ENCODE measurements at places on chromosomes 7 and 10.
A peak's percentile ranks its signal among the peaks of the same experiment; 100 is the strongest.

DNA sequence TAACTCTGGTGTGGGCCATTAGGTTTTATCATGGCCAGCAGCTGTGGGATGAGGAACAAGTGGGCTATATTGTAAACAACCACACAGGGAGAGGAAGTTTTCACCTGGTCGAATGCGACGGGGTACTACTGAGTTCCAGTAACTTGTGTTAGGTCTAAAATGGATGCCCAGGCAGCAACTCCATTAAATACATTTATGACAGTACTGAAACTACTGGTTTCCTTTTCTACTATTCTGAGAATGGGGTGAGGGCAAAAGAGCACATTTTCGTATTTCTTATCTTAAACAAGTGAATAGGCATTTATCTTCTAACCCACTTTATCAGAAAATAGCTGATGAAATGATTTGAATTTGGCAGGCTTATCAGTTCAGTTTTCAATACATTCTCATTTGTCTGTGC is 109.7 kb downstream of the C1GALT1 start:
- DNase-seq, result no peak

DNA sequence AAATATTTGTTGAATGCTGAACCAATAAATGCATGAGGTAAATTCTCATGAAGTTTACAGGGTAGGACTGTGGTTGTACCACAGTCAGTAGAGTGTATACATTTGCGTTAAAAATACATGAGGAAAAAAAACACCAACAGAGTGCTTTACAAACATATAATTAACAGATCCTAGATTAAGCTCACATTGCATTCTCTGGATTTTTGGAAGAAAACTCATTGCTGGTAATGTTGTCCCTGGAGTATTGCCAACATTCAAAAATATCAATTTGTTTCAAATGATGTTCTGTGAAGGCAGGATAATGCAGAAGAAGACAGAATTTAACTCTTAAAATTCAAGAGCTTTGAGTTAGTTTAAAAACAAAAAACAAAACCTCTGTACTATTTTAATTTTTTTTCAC is 95.5 kb downstream of the MBL2 start:
- DNase-seq, result no peak

GRCh38 chr7:155670521-155670920 is 26.1 kb downstream of the RBM33 start:
- no peak for DNase-seq

DNA sequence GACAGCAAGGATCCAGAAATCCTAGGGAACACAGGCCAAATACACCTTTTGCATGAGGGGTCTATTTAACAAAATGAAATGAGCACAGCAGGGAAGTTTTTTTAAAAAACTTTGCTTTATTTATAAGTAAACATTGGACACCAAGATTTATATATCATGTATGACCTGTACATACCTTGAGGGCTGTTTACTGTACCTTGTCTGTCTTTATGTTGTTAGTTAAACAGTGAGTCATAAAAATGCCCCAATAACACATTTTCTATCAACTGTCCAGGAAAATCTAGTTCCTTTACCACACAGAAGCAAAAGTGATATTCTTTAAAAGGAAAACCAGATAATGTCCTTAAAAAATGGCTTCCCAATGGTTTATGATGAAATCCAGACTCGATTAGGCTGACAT is 45.1 kb upstream of the AGR3 start:
- no peak for DNase-seq

GRCh38 chr10:119750391-119751230 is 24.8 kb downstream of the INPP5F start:
- DNase-seq, result peak; percentile 83

DNA sequence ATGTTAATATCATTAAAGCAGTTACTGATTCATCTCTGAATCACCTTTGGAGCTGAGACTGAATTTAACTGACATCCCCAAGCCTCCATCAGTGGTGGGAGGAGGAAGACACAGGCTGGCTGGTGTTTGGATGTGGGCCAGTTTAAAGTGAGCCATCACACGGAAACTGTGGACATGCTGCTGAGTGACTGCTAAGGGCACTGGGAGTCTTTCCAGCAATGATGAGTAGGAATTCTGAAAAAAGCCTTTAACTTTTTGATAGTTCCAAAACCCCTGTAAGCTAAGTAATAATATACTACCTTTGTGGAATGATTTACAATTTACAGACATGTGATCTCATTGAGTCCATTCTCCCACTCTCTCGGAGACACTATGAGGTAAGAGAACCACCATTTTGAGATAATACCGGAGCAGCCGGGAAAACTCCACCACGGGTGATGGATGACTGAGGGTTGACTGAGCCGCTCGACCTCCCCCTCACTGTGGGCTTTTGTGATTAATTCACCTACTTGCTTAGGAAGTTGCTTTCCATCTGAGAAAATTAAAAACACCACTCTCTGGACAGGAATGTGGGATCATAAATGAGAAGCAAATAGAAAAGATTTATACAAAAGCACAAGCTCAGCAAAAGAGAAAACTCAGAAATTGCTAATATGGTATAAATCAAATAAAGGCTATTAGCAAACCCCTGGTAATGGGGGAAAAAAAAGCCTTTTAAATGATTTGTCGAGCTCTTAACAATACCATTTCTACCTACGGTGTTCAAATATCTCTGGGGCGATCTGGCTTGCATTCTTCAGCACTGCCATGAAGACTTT is 194.8 kb downstream of the FANK1 start:
- DNase-seq, result no peak

GRCh38 chr7:133675510-133676218 is 422.8 kb downstream of the EXOC4 start:
- no peak for DNase-seq

DNA sequence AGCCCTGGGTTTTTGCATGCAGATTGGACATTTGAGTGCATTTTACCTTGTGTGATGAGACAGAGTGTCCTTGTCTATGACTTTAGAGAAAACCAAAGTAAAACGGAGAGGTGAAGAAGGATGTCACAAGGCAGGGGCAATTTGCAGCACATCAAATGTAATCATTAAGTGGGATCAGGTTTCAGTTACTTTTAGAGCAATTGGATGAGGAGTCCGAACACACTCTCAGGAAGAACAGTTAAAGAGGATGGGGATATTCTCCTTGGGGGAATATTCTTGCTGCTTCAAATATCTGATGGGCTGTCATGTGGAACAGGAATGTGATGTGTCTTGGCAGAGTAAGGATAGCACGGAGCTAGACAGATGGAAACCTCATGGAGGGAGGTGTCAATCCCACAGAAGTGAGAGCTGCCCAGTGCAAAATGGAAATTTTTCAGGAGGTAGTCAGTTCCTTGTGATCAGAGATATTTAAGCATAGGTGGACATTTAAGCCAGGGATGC is 757 bp downstream of the RAB19 start:
- DNase-seq, result peak; percentile 54

DNA sequence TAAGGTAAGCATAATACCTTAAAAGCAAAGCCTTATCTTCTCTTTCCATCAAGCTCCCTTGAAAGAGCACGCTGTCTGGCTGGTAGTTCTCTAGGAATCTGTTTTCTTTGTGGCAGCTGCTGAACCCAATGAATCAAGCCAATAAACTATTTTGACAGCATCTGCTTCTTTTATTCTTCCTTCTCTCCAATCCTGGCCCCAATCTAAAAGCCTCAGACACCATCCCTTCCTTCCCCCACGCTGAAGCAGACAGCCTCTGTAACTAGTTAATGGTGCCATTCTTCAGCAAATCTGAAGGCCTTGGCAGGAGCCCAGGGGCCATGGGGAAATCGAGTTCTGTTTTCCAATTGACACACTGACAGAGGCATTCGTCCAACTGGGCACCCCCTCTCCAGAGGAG is 186.6 kb upstream of the LYZL1 start:
- no peak for DNase-seq

- no peak for DNase-seq
Measured at GRCh38 chr10:20839141-20839540, 58.0 kb downstream of the NEBL start.

DNA sequence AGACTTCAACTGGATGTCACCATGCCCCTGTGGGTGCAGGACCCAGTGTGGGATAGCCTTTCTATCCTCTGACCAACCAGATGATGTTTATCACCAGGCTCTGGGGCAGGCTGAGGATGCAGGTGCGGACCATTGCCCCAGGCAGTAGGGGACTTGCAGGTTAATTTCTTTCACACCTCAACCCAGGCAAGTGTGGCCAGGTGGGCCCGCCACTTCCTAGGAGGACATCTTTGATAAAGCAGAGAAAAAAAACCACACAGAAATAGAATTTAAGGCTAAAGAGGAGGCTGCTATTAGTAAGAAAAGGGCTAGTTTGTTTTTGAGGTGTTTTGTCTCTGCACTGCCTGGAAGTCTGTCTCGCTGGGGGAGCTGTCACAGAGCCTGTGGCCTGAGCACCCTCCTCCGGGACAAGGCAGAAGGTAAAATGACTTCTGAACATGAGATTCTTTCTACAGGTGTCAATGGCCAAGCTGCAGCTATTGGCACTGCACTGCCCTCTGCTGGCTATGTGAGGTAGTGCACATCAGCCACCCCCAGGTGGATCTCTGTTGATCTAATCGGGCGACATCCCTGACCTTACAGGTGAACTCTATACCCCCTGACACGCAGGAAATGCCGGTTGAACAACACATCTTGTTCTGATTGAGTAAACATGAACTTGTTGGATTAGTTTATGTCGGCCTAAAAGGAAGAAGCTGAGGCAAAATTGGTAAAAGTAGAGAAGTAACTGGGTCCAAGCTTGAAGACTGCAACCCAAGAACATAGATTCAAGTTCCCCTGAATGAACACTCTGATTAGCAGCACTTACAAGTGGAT is 21.0 kb downstream of the UPP1 start:
- DNase-seq, result peak; percentile 55

DNA sequence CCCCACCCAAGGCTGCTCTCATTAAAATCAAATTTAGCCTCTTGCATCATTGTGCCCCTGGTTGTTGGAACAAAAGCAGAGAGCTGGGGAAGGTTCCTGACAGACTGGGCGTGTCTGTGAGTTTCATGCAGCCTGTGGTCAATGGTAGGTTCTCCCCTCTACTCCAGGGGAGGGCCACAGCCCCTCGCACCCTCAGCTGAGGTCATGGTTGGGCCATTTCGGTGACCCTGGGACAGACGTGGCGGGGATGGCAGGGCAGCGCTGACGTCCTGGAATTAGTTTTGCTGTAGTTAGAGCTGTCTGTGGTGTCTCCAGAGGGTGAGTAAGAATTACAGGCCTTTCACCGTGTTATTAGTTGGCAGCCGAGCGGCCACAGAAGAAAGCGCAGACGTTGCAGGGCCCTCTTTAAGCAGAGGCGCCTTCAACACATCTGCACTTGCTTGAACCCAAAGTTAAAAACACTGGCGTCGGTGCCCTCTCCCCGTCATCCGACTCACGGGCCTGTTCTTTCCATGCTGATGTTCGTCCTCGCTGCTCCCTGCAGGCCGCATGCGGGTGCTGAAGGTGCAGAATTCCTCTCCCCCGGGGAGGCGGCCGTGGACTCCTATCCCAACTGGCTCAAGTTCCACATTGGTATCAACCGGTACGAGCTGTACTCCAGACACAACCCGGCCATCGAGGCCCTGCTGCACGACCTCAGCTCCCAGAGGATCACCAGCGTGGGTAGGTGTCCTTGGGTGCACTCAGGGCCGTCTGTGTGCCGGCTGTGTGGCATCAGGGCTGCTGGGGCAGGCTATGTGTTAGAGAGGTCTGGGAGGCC is 2.8 kb downstream of the FAM20C start:
- DNase-seq, result no peak

DNA sequence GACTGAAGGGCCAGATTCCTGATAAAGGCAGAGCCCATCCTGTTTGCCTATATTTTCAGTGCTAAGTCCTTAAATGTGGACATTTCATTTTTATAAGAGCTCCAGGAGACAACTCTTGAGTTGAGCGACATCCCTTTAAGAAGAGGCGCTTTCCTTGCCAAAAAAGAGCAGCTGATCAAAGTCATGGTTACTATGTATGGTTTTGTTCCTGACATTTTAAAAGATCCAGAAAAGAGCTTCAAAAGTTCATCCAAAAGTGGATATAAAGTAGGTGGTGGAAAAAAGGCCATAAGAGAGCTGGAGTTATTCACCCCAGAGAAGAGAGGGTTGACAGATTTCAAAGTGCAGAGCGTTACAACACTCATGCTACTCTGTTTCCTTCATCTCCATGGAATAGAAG is 36.7 kb downstream of the RHOBTB1 start:
- no peak for DNase-seq

- no peak for DNase-seq
Measured at GRCh38 chr7:132035517-132036362, 479.3 kb upstream of the PODXL start.

DNA sequence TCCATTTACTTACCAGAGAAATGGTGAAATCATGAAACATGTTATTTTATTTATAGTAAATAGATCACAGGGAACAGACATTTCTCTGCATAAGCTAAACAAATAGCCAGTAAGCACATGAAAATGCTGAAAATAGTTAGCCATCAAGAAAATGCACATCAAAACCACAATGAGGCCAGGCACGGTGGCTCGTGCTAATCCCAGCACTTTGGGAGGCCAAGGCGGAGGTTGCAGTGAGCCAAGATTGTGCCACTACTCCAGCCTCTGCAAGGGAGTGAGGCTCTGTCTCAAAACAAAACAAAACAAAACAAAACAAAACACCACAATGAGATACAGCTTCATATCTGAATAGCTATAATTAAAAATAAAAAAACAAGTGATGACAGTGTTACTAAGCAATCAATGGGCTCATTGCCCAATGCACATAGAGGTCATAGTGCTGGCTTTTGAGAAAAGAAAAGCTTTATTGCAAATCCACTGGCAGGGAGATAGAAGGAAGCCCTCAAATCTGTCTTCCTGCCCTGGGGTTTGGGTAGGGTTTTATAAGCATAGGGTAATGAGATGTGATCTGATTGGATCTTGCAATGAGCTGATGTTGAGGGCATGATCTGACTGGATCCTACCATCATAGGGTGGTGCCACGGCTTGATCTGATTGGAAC is 16.2 kb downstream of the CSTF2T start:
- no peak for DNase-seq
